ENCODE measurements at places on chromosomes 6 and 20. TPM values are rescaled to one million over a fixed set of nuclear protein-coding genes. Genes with fewer than 3 reads are reported as not detected.
A peak's percentile ranks its signal among the peaks of the same experiment; 100 is the strongest.

DNA sequence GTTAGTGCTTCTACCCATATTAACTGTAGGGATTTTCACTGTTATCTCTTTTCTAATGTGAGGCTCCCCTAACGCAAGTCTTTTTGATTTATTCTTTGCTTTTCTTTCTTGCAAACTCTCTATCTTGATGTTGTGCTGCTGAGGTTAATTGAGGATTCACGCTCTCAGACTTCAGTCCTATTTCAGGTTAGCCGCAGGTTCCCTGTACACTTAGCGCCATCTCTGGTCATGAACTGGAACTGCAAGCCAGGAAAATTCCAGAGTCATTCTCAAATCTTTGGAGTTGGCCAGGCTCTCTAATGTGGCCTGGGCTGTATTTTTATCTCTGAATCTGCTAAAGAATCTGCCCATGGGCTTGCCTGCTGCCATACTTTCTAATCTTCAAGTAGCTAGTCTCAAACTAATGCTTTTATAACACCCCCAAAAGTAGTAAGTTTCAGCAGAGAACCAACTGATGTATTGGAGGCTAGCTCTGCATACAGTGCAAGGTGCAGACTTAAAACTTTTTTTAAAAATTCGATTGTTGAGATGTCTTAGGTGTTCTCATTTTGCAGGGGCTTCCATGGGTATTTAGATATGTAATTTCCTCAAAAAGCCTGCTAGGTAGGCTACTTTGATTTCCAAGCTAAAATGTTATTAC, 91.1 kb upstream of the OPRM1 start:
- no peaks in the 10 kb centered on the region for H3K27me3 ChIP-seq
- no peak overlapping the region for H3K27ac ChIP-seq
- no peaks in the 10 kb centered on the region for H3K4me1 ChIP-seq

- no peaks in the 10 kb centered on the region for H3K27me3 ChIP-seq
- H3K36me3 ChIP-seq = no peaks in the 10 kb centered on the region
- peaks cover 30% of the 10 kb centered on the region for H3K4me1 ChIP-seq
- H3K27ac ChIP-seq = peak overlapping the region; percentile 25
Observed at GRCh38 chr20:44287272-44288097, 23.5 kb downstream of the FITM2 start.

DNA sequence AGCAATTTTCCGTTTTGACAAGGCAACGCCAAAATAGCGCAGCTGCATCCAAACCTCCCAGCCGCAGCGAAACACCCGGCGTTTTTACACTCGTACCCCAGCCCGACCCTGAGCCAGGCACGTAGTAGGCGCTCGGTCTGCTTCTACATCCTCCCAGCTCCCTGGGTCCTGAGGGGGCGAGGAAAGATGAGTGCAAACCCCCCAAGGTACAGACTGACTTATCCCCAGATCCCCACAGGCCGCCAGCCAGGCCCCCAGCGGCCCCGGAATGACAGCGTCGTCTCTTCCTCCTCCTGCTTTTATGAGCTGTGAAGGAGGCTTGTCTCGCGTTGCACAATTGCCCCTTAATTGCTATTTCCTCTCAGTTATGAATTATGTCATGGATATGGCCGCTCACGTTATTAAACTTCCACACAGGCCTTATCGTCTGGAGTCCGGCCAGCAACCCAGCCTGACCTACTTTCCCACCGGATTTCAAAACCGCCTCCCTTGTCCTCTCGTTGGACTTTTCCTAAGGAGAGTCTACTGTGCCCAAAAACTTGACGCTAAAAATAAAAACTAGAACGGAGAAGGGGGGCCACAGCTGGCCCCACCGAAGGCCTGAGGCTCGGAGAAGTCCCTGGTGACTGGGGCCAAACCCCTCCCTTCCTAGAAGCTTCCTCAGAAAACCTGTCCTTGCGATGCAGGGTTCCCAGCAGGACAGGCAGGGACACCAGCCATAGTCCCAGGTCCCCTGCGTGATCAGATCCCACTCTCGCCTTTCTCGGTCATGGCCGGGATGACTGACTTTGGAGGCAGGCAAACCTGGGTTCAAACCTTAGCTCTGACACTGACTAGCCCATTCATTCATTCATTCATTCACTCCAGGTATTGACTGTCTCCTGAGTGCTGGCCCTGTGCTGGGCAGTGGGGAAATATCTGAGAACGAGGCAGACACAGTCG, 130.9 kb upstream of the PTPN1 start:
- peaks cover 86% of the 10 kb centered on the region for H3K4me1 ChIP-seq
- H3K36me3 ChIP-seq = no peaks in the 10 kb centered on the region
- no peak for DNase-seq
- H3K4me3 ChIP-seq = no peak overlapping the region
- H3K27ac ChIP-seq = peak overlapping the region; percentile 4

Gene MRAP2
- 3.5 TPM for total RNA-seq

Gene BEND6
- 0.20 TPM for total RNA-seq

GRCh38 chr6:117483645-117484016, 1.2 kb downstream of the DCBLD1 start:
- peak; percentile 44 for DNase-seq
- no peaks in the 10 kb centered on the region for H3K27me3 ChIP-seq
- H3K27ac ChIP-seq = peak overlapping the region; percentile 91
- H3K4me3 ChIP-seq = peak overlapping the region; percentile 92

Gene KCNK16
- not detected for total RNA-seq

Gene CTAGE9
- total RNA-seq = not detected

GRCh38 chr6:22271081-22271480, 25.8 kb downstream of the PRL start:
- DNase-seq = no peak
- no peak overlapping the region for H3K27ac ChIP-seq
- H3K4me3 ChIP-seq = no peak overlapping the region
- no peaks in the 10 kb centered on the region for H3K4me1 ChIP-seq
- H3K27me3 ChIP-seq = no peaks in the 10 kb centered on the region
- H3K36me3 ChIP-seq = no peaks in the 10 kb centered on the region

Gene C6orf118
- total RNA-seq = not detected

- H3K36me3 ChIP-seq = no peaks in the 10 kb centered on the region
- no peak overlapping the region for H3K4me3 ChIP-seq
- no peaks in the 10 kb centered on the region for H3K27me3 ChIP-seq
- H3K27ac ChIP-seq = no peak overlapping the region
Observed at GRCh38 chr20:7879883-7880282, 60.4 kb downstream of the HAO1 start.

DNA sequence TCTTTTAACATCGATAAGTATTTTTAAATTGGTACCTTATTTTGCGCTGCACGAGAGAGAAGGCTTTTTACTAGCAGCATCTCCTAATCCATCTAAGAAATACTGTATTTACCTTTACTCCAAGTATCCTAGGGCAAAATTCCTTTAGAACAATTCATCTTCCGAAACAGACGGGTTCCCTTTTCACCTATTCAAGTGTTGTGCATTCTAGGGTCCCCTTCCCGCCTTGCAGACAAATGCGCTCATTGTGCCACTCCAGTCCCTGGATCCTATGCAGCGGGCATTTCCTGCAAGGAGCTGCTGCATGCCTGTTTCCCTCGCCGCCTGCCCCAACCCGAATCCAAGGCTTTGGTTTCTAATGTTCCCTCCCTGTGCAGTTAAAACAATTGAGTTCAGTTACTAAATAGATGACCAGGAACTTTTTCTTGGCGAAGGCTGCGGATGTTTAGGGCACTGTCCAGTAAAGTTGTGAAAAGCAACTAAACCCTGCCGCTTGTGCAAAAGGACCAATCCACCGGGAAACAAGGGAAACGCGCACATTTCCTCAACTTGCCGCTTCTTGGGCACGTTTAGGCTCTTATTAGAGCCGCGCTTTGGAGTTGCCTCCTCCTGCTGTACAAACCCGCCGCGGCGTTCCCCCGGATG, 556 bp upstream of the SCAF8 start:
- 0 out of 2 replicates have a peak, but pooled peaks cover 5% of the 10 kb centered on the region for H3K36me3 ChIP-seq
- peak overlapping the region; percentile 99 for H3K27ac ChIP-seq
- H3K27me3 ChIP-seq = no peaks in the 10 kb centered on the region
- DNase-seq = peak; percentile 53
- peak overlapping the region; percentile 96 for H3K4me3 ChIP-seq

GRCh38 chr20:46764068-46764467, 54.6 kb downstream of the SLC2A10 start:
- H3K4me3 ChIP-seq = no peak overlapping the region
- no peak overlapping the region for H3K27ac ChIP-seq
- peaks cover 11% of the 10 kb centered on the region for H3K27me3 ChIP-seq
- no peaks in the 10 kb centered on the region for H3K4me1 ChIP-seq
- no peaks in the 10 kb centered on the region for H3K36me3 ChIP-seq

DNA sequence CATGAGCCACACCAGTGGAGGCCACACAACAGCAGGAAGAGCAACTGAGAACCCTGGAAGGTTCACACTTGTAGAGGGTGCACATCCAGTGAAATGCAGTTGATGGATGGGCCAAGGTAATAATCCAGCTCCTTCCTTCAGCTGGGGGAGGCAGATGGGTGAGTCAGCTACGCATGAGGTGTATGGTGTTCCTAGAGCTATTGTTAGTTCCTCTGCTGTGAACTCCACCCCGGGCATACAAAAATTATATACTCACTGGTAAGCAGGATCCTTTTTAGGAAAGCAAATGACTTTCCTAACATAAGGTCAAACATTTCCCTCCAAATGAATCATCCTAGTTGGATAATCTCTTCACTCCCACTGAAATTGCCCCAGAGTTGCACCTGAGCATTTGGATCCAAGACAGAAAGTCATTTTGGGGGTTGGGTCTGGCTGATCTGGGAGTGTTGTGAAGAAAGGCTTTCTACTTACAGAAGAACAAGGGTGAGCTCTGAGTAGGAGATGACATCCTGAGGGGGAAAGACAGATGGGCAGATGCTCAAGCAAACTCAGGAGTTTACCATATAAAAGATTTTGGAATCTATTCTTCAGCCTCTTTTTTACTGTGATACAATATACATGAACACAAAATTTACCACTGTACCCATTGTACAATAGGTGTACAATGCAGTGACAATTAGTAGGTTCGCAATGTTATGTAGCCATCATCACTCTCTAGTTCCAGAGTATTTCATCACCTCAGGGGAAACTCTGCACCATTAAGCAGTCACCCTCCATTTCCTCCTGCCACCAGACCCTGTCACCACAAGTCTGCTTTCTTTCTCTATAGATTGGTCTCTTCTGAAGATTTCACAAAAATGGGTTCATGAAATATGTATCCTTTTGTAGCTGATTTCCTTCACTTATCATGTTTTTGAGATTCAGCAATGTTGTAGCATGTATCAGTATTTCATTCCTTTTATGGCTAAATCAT, 11.1 kb downstream of the HLA-F start:
- peaks cover 14% of the 10 kb centered on the region for H3K4me1 ChIP-seq
- DNase-seq = no peak
- H3K4me3 ChIP-seq = no peak overlapping the region
- no peaks in the 10 kb centered on the region for H3K27me3 ChIP-seq
- no peak overlapping the region for H3K27ac ChIP-seq

DNA sequence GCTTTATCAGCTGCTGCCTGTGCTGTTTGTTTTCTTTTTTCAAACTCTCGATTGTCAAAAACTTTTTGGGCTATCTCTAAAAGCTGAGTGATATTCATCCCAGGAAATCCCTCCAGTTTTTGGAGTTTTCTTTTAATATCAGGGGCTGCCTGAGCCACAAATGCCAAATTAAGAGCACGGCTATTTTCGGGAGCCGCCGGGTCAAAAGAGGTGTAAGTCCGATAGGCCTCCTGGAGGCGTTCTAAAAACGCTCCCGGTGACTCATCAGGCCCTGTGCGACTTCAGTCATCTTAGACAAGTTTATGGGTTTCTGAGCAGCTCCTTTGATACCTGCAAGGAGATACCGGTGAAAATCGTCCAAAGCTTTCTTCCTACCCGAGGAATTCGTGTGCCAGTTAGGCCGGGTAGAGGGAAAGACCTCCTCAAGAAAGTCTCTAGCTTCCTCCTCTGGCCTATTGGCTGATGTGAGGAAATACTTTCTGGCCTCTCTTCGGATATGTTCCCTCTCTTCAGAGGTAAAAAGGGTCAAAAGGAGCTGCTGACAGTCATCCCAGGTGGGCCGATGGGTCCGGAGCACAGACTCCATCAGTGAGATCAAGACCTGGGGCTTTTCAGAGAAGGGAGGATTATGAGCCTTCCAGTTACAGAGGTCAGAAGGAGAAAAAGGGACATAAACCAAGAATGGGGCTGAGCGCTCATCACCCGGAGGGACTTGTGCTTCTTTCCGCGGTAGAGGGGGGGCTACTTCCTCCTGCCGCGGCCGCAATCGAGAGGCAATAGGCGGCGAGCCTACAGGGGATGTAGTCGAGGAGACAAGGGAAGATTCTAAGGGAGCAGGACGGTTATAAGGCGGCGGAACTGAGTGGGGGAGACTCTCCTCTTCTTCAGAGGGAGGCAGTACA, 151.1 kb downstream of the TRIM27 start:
- peaks cover 97% of the 10 kb centered on the region for H3K27me3 ChIP-seq
- H3K27ac ChIP-seq = no peak overlapping the region
- H3K36me3 ChIP-seq = no peaks in the 10 kb centered on the region
- no peak for DNase-seq

DNA sequence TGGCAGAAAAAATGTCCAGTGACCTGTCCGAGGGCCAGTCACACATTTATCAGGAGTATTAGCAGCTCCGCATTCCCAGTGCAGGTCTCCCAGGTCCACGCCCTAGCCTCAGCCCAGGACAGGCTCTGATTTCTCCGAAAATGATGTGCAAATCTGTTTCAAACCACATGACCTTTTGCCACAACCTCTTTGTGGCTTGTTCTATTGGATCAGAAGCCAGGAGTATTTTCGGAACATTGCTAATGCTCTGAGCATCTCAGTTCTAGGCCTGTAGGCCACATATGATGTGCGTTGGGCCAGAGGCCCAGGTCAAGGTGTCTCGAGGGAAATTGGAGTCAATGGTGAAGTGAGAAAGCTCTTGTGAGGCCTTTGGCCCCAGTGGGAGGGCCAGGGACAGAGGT, 40.4 kb downstream of the SNX5 start:
- DNase-seq = no peak
- no peak overlapping the region for H3K4me3 ChIP-seq
- no peaks in the 10 kb centered on the region for H3K36me3 ChIP-seq
- H3K27ac ChIP-seq = no peak overlapping the region
- peaks cover 9% of the 10 kb centered on the region for H3K27me3 ChIP-seq

DNA sequence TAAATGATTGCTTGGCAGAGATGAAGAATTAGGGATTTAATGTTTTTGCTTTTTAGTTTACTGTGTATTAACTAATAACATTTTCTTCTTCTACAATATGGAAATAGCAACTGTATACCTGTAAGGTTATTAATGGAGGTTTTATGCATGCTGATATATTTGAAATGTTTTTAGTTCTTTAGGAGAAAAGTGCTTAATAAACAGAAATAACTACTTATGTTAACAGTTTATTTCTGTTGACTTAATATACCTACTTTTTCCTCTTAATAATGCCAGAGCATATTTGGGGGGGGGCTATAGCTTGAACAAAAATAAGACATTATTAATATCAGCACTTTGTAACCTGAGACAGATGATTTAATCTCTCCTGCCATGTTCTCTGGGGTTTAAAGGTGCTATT, 33.6 kb downstream of the PLCB4 start:
- H3K4me1 ChIP-seq = no peaks in the 10 kb centered on the region
- H3K36me3 ChIP-seq = no peaks in the 10 kb centered on the region
- H3K4me3 ChIP-seq = no peak overlapping the region
- H3K27ac ChIP-seq = no peak overlapping the region
- no peak for DNase-seq

Gene HBS1L
- 222 TPM for total RNA-seq

Gene SERPINB6
- total RNA-seq = 44.8 TPM

All from HepG2 (cell line).